RWPE2 (cell line): ENCODE measurements at places on chromosomes 16 and 17.

- H3K27me3 ChIP-seq, result no peaks in the 10 kb centered on the region
- DNase-seq, result no peak
- peaks cover 71% of the 10 kb centered on the region for H3K4me1 ChIP-seq
Measured at GRCh38 chr17:40019140-40019991, 4.1 kb downstream of the CSF3 start.

DNA sequence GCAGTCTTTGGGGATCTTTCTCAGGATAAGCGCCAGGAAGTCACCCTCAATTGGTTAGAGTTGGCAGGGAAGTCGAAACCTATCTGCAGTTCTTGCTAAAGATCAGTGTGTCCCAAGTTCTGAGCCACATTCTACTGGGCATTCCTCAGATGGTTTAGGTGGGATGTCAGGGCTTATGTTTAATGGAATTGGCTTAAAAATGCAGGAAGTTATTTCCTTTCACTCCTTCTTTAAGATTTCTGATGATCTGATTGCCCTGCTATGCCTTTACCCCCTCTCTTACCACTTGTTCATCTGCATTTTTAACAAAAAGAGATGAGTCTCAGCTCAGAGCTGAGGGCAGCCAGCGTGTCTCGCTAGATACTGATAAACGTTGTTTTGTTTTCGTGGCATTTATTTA is 30.8 kb downstream of the FOXL1 start:
- H3K4me3 ChIP-seq, result no peak overlapping the region
- peaks cover 4% of the 10 kb centered on the region for H3K4me1 ChIP-seq
- no peak for DNase-seq
- peak overlapping the region; percentile 29 for H3K27ac ChIP-seq
- no peaks in the 10 kb centered on the region for H3K27me3 ChIP-seq

- no peaks in the 10 kb centered on the region for H3K27me3 ChIP-seq
- no peaks in the 10 kb centered on the region for H3K4me1 ChIP-seq
- no peak for DNase-seq
- no peak overlapping the region for H3K4me3 ChIP-seq
- no peak overlapping the region for H3K27ac ChIP-seq
- H3K36me3 ChIP-seq, result peaks cover 87% of the 10 kb centered on the region
Measured at GRCh38 chr16:50351116-50351515, 17.7 kb downstream of the BRD7 start.

DNA sequence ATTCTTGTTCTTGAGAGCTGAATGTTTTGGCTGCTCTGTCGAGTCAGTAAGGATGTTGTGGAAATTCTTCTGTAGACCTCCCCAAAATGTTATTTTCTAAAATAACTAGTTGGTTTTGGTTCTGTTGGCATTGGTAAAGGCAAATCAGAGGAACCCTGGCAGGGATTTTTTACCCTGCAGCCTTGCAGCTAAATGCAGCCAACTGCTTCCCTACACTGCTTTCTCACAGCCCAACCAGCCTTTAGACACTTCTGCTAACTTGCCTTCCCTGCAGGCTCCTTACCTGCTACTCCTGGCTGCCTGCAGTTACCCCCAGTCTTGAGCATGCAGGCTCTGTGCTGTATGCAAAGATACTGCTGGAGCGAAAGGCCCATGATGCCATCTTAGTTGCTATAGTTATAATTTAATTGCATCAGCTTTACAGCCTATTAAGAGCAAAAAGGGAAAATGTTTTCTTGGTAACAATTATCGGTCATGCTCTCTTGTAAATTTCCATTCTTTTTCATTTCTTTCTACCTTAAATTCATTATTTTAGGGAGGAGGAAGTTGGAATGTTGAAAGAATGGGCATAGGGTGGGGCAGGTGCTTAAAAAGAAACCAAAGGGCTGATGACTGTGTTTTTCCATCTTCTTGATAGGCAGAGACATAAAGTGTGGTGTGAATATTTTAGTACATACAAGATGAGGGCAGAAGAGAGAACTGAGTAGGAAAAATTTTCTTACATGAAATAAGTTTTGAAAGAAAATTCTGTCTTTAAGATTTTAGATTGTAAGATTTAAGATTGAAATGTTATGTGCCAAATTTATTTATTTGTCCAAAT is 20.0 kb downstream of the NUP93 start:
- no peaks in the 10 kb centered on the region for H3K27me3 ChIP-seq
- peaks cover 14% of the 10 kb centered on the region for H3K4me1 ChIP-seq
- H3K27ac ChIP-seq, result no peak overlapping the region
- peaks cover 29% of the 10 kb centered on the region; the same call in 1 of the 2 replicates for H3K36me3 ChIP-seq

DNA sequence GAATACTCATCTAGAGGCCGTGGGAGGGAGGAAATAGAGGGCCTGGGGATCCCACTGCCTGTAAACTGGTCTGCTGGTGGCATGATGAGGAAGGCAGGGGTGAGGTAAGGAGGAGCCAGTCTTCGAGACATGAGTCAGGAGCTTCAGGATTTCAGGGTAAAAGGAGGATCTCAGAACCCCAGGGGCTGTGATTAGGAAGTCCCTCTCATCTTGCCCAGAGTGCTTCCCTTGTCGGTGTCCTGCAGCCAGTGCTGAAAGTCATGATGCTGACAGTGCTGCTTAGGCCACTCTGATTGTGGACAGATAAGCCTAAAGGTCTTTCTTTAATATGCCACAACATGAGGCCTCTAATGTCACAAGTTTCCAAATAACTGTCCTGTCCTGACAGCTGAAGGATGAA is 29.6 kb downstream of the COG4 start:
- no peak overlapping the region for H3K27ac ChIP-seq
- no peaks in the 10 kb centered on the region for H3K4me1 ChIP-seq
- no peak for DNase-seq
- H3K36me3 ChIP-seq, result peaks cover 81% of the 10 kb centered on the region
- no peak overlapping the region for H3K4me3 ChIP-seq
- no peaks in the 10 kb centered on the region for H3K27me3 ChIP-seq

GRCh38 chr17:28426081-28426519 is 20.1 kb upstream of the SLC46A1 start:
- no peaks in the 10 kb centered on the region for H3K36me3 ChIP-seq
- no peak for DNase-seq
- no peak overlapping the region for H3K4me3 ChIP-seq
- H3K27ac ChIP-seq, result no peak overlapping the region

- H3K27me3 ChIP-seq, result peaks cover 7% of the 10 kb centered on the region
- DNase-seq, result no peak
- H3K36me3 ChIP-seq, result no peaks in the 10 kb centered on the region
- H3K27ac ChIP-seq, result no peak overlapping the region
Measured at GRCh38 chr16:82181461-82182185, 11.6 kb upstream of the MPHOSPH6 start.

DNA sequence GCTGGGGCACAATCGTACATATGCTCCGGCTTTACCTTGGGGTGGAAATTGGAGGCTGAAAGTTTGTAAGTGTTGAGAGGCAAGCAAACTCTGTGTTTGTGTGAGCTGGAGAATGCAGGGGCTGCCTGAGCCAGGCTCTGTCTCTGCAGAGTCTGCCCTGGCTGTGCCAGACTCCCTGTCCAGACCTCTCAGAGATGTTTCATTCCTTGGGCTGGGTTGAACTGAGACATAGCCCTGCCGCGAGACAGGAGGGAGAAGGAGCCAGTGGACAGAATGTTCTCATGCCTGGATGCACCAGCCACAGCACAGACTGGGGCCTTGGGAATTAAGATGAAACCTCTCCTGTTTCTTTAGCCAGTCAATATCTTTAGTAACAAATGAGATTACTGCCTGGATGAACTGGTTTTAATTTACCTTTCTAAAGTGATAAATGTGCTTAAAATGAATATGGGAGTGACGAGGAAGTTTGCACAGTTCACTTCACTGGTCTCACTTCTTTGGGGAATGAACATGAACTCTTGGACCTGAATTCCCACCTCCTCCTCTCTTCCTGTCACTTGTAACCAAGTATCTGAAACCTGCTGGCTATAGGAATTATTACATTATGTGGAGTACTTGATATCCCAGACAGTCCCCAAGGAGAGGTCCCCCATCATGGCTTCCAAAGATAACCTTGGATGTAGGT is 40.1 kb downstream of the YPEL2 start:
- no peak for DNase-seq
- no peak overlapping the region for H3K27ac ChIP-seq
- no peaks in the 10 kb centered on the region for H3K36me3 ChIP-seq
- no peaks in the 10 kb centered on the region for H3K4me1 ChIP-seq

- H3K4me1 ChIP-seq, result no peaks in the 10 kb centered on the region
- peak; percentile 77 for DNase-seq
- H3K27me3 ChIP-seq, result no peaks in the 10 kb centered on the region
- H3K36me3 ChIP-seq, result peaks cover 76% of the 10 kb centered on the region
- no peak overlapping the region for H3K4me3 ChIP-seq
- H3K27ac ChIP-seq, result peak overlapping the region; percentile 21
Measured at GRCh38 chr17:50087246-50087911, 7.8 kb upstream of the PDK2 start.

GRCh38 chr16:28879841-28880588 is 1.7 kb downstream of the ATP2A1 start:
- no peaks in the 10 kb centered on the region for H3K36me3 ChIP-seq

DNA sequence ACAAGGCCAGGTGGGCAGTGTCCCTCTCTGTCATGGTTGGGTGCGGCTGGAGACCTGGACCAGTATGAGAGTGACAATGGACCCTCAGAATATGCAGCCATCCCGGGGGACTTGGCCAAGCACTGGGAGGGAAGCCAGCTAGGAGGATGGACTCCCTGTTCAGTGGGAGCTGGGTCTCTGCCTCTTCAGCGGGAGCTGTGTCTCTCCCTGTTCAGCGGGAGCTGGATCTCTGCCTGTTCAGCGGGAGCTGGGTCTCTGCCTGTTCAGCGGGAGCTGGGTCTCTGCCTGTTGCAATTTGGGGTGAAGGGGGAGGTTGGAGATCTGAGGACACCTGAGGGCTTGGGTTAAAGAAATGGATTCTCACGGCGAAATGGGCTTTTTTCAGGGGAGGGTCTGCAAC is 3.8 kb upstream of the PRSS33 start:
- no peak overlapping the region for H3K27ac ChIP-seq
- H3K4me3 ChIP-seq, result no peak overlapping the region
- DNase-seq, result peak; percentile 27
- H3K4me1 ChIP-seq, result peaks cover 22% of the 10 kb centered on the region

GRCh38 chr17:2243953-2244352 is 59.6 kb downstream of the SMG6 start:
- no peak for DNase-seq
- peaks cover 33% of the 10 kb centered on the region for H3K36me3 ChIP-seq
- H3K27me3 ChIP-seq, result no peaks in the 10 kb centered on the region
- H3K4me3 ChIP-seq, result no peak overlapping the region
- no peak overlapping the region for H3K27ac ChIP-seq

DNA sequence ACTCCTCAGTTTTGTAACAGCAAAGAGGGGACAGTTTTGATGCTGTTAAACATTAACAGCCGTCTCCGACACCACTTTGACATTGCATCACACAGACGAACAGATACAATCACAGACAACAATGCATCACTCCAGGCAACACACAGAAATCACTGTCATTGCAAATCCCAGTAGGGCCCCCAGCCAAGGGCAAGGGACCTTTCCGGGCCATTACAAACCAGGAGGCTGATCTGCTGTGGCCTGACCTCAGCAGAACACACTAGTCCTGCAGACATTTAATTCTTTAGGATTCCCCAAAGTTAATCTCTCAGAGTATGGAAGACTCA is 136.2 kb upstream of the RCVRN start:
- DNase-seq, result no peak
- no peaks in the 10 kb centered on the region for H3K4me1 ChIP-seq
- H3K27me3 ChIP-seq, result no peaks in the 10 kb centered on the region
- H3K36me3 ChIP-seq, result no peaks in the 10 kb centered on the region
- no peak overlapping the region for H3K27ac ChIP-seq
- no peak overlapping the region for H3K4me3 ChIP-seq

DNA sequence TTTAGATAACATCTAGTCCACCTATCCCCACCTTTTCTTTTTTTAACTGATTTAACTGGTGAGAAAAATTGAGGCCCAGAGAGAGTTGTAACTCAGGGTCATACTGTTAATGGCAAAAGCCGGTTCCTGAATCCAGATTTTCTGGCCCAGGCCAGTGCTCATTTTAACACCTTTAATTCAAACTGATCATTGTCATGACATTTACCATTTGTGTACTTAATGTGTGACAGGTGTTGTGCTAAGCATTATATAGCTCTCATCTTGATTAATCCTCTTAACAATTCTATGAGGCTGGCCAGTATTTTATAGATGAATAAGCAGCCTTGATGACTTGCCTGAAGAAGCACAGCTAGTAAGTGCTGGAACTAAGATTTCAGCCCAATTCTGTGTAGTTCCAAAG is 14.4 kb downstream of the RHOT1 start:
- DNase-seq, result no peak
- no peak overlapping the region for H3K4me3 ChIP-seq
- H3K4me1 ChIP-seq, result peaks cover 1% of the 10 kb centered on the region
- H3K36me3 ChIP-seq, result peaks cover 9% of the 10 kb centered on the region
- no peaks in the 10 kb centered on the region for H3K27me3 ChIP-seq
- no peak overlapping the region for H3K27ac ChIP-seq

DNA sequence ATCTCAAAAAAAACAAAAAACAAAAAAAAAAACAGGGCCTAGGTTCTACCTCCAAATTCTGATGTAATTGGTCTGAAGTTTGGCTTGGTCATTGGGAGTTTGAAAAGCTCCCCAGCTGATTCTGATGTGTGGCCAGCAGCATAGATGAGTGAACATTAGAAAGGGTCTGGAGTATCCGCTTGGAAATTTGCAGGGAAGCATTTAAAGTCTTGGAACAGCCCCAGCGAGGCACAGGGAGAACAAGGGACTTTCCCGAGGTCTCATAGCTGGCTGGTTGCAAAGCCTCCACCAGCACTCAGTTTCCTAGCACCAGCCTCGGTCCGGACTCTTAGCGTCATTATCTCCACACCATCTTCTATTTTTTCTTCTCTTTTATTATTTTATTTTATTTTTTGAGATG is 70.8 kb downstream of the RAB11FIP4 start:
- no peak for DNase-seq
- H3K4me3 ChIP-seq, result no peak overlapping the region
- H3K27ac ChIP-seq, result no peak overlapping the region
- no peaks in the 10 kb centered on the region for H3K4me1 ChIP-seq
- H3K27me3 ChIP-seq, result no peaks in the 10 kb centered on the region
- H3K36me3 ChIP-seq, result no peaks in the 10 kb centered on the region

GRCh38 chr16:35319536-35320192 is 1860.3 kb downstream of the TP53TG3F start:
- no peaks in the 10 kb centered on the region for H3K27me3 ChIP-seq
- H3K36me3 ChIP-seq, result no peaks in the 10 kb centered on the region
- DNase-seq, result no peak
- no peaks in the 10 kb centered on the region for H3K4me1 ChIP-seq
- H3K27ac ChIP-seq, result no peak overlapping the region

DNA sequence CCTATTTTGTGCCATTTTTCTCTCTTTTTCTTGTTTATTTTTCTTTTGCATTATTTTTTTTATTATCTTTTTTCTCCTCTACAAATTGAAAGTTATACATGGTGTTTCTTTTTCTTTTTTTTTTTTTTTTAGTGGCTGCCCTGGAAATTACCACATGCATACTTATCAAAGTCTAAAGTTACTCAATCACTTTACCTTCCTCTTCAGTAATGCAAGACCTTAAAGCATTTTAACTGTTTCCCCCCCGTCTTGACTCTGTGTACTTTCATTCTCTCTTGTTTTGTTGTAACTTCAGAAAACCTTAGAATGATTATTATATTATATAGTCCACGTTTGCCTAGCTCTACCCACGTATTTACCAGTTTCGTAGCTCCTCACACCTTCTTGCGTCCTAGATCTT is 33.3 kb upstream of the SMPD3 start:
- no peaks in the 10 kb centered on the region for H3K27me3 ChIP-seq
- no peaks in the 10 kb centered on the region for H3K36me3 ChIP-seq
- DNase-seq, result no peak
- H3K4me3 ChIP-seq, result no peak overlapping the region
- no peaks in the 10 kb centered on the region for H3K4me1 ChIP-seq

GRCh38 chr17:14353861-14354474 is 53.1 kb downstream of the HS3ST3B1 start:
- H3K36me3 ChIP-seq, result no peaks in the 10 kb centered on the region
- H3K4me3 ChIP-seq, result no peak overlapping the region
- H3K27ac ChIP-seq, result no peak overlapping the region
- no peaks in the 10 kb centered on the region for H3K27me3 ChIP-seq
- no peaks in the 10 kb centered on the region for H3K4me1 ChIP-seq
- DNase-seq, result no peak
